ENCODE measurements at places on chromosomes 4 and X.
A peak's percentile ranks its signal among the peaks of the same experiment; 100 is the strongest.

- DNase-seq = no peak
- H3K4me3 ChIP-seq = no peak overlapping the region
- H3K27ac ChIP-seq = peak overlapping the region; percentile 62
- peaks cover 12% of the 10 kb centered on the region for H3K4me1 ChIP-seq
- H3K27me3 ChIP-seq = peaks cover 94% of the 10 kb centered on the region
- peaks cover 8% of the 10 kb centered on the region for H3K36me3 ChIP-seq
Observed at GRCh38 chr4:110617646-110618580, 5.0 kb downstream of the PITX2 start.

DNA sequence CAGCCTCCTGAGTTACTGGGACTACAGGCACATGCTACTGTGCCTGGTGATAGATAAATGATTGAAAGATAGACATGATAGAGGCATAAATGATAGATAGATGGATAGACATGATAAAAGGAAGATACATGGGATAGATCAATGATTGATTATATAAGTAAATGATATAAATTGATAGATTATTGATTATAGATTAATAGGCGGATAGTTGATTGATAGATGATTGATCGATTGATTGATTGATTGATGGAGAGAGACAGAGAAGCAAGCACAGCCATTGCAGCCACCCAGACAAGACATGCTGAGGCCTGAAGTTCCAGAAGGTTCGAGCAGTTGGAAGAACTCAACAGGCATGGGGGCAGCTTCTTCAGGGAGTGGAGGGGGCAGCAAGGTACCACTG, 17.7 kb upstream of the PLXNB3 start:
- peaks cover 4% of the 10 kb centered on the region for H3K4me1 ChIP-seq
- no peaks in the 10 kb centered on the region for H3K36me3 ChIP-seq
- no peak for DNase-seq
- H3K4me3 ChIP-seq = no peak overlapping the region
- H3K27me3 ChIP-seq = peaks cover 11% of the 10 kb centered on the region
- no peak overlapping the region for H3K27ac ChIP-seq

DNA sequence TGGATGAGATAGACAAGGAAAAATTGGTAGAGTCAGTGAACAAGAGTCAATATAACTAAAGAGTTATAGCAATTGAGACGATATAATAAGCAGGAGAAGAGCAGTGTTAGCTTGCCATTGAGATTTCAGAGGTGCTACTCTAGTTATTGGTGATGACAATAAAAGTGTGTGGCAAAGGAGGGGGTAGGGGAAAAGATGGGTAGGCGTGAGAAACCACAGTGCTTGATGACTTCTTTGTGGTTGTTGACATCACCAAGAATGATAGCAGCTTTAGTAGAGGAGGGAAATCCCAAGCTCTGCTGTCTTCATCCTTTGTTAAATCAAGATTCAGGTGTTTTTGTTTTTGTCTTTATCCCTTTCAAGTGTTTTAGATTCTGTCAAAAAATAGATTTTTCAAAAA, 179.9 kb upstream of the PPP3CA start:
- H3K27ac ChIP-seq = no peak overlapping the region
- peak; percentile 55 for DNase-seq
- peaks cover 16% of the 10 kb centered on the region for H3K4me1 ChIP-seq
- H3K36me3 ChIP-seq = no peaks in the 10 kb centered on the region

GRCh38 chrX:135544338-135544948, 24.0 kb downstream of the INTS6L start:
- H3K27me3 ChIP-seq = no peaks in the 10 kb centered on the region
- DNase-seq = peak; percentile 11
- peak overlapping the region; percentile 79 for H3K27ac ChIP-seq

GRCh38 chr4:56731857-56732256, 50.8 kb upstream of the HOPX start:
- no peaks in the 10 kb centered on the region for H3K4me1 ChIP-seq
- H3K4me3 ChIP-seq = no peak overlapping the region
- no peak for DNase-seq
- peaks cover 1% of the 10 kb centered on the region for H3K36me3 ChIP-seq

All from activated CD4-positive, alpha-beta T cell treated with anti-CD3 and anti-CD28 coated beads, Interleukin-2, amount 10 ng/mL, durations not matched to agents 7 days and 5 days (primary cell).